ENCODE measurements at places on chromosomes 5 and 9.

GRCh38 chr5:135076801-135077200 is 42.8 kb upstream of the PITX1 start:
- DNase-seq: no peak

DNA sequence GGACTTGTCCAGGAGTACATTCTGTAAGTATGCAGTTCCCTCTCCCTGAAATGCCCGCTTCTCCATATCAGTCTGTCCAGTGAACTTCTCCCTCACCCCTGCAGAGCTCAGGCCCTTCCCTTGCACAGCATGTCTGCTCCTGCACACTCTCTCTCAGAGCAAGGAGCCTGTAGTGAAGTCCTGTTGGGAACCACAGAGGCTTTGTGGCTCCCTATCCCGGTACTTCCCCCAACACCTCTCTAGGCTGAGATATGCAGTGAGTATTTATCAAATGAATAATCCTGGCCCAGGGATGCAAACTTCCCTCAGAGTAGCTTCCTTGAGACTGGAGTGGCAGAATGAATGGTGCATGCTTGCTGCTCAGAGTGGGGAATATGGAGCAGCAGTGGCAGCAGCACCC is 48.8 kb downstream of the POC5 start:
- no peak for DNase-seq

GRCh38 chr5:168525856-168526255 is 3.2 kb upstream of the FBLL1 start:
- no peak for DNase-seq

DNA sequence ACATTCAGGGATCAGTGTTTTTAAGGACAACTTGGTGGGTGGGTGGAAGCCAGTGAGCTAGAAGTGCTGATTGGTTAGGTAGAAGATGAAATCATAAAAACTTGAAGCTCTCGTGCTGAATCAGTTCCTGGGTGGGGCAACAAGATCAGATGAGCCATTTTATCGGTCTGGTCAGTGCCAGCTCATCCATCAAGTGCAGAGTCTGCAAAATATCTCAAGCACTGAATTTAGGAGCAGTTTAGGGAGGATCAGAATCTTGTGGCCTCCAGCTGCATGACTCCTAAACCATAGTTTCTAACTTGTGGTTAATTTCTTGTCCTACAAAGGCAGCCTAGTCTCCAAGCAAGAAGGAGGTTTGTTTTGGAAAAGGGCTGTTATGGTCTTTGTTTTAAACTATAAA is 166.4 kb downstream of the FAM170A start:
- DNase-seq: no peak

GRCh38 chr9:109040571-109040970 is 27.3 kb upstream of the CTNNAL1 start:
- DNase-seq: no peak

DNA sequence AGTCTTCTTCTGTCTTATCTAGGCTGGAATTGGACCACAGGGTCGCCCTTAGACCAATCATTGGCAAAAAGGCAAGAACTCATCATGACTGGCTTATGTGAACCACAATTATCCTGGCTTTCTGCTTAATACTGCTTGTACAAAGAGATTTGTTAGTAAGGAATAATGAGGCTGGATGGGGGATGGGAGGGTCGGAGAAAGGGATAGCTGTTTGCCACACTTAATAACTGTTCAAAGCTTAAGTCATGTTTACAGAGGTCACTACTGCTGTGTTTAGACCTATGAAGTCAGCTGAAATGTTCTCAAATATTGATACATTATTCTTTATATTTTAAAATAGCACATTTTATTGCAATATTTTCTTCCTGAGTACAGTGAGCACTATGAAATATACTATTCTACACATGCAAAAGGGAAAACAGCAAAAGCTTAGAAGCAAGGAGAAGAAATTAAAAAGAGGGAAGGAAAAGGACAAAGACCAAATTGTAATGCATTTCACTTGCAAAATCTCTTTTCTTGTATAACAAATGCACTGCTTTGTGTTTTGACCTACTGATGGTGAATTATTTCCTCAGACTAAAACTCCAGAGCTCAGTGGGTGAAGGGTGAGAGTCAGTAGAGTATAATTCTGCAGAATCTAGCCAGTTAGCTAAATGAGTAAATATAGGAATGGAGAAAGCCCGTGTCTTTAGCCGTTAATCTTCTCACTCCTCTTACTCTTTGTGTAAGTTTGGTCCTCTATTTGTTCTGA is 404.9 kb upstream of the ZNF608 start:
- peak; percentile 79 for DNase-seq

GRCh38 chr5:90949469-90950358 is 391.1 kb downstream of the ADGRV1 start:
- DNase-seq: no peak

- no peak for DNase-seq
Observed at GRCh38 chr5:159800131-159800840, 116.0 kb upstream of the ADRA1B start.

DNA sequence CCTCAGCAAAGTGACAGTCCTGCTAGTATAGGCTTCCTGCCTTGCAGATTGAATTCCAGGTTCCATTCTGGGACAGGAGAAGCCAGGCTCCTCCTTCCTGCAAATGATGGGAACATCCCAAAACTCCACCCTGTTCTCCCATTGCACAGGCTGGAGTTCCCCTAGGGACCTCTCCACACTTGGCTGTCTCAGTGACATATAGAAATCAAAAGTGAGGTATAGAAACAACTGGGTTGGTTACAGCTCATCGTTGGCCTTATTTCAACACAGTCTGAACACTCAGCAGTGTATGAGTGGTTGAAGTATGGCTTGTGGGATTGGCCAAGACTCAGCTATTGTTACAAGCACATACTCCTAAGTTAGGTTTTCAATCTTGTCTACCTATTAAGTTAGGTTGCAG is 157.8 kb upstream of the FTMT start:
- DNase-seq: no peak

GRCh38 chr5:5941486-5941885 is 436.9 kb downstream of the MED10 start:
- no peak for DNase-seq

DNA sequence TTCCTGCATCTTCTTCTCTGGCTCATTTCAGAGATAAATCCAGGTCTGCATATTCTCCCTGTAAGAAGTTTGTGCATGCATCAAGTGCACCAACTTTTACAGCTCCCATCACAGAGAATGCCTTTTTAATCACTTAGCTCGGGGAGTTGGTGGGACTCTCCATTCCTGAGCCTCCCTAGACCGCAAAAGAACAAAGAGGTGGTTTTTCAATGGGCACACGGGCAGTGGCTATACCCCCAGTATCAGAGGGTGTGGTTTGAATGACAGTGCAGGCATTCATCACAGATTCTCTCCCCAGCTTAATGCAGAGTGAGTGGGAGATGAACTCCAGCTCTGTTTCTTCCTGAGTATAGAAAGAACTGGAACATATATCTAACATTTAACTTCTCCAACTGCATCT is 264.7 kb upstream of the NR4A3 start:
- DNase-seq: no peak

GRCh38 chr5:65916636-65917035 is 9.7 kb upstream of the ERBIN start:
- DNase-seq: no peak

GRCh38 chr9:105401651-105402050 is 46.2 kb upstream of the FSD1L start:
- DNase-seq: no peak

GRCh38 chr5:2375291-2375690 is 376.2 kb downstream of the IRX2 start:
- no peak for DNase-seq

DNA sequence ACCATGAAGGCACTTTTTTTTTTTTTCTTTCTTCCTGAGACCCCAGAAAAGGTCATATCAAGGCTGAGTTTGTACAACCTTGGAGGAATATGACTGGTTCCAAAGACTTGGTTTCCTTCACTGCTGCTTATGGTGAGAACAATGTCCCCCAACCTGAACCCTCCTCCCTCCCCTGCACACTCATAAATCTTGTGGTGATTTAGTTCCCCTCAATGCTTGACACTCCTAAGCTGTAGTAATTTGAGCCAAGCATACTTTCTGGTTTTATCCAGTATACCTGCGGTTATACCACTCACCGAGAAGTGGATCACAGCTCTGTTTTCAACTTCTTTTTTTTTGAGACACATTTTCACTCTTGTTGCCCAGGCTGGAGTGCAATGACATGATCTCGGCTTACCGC is 149.9 kb upstream of the KLF4 start:
- peak; percentile 84 for DNase-seq

DNA sequence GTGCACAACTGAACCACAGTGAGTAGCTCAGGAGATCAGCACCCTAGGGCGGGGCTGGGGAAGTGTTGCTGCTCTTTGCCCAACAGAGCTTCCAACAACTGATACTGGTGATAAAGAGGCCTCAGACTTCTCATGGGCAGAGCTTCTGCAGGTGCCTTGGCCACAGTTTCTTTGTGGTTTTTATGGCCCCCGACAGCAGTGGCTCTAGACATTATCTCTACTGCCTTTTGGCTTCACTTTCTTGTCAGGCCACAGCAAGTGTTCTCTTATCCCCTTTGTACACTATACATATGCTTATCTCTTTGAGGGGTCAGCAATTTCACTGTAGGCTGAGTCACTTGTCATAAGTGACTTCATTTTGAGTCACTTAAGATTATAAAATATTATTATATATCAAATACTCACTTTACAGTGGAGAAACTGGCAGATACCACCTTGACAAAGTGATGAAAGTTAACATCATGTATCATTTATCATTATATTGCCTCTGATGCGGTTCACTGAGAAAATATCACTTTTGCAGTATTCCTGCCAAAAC is 90.9 kb upstream of the COX7C start:
- no peak for DNase-seq

DNA sequence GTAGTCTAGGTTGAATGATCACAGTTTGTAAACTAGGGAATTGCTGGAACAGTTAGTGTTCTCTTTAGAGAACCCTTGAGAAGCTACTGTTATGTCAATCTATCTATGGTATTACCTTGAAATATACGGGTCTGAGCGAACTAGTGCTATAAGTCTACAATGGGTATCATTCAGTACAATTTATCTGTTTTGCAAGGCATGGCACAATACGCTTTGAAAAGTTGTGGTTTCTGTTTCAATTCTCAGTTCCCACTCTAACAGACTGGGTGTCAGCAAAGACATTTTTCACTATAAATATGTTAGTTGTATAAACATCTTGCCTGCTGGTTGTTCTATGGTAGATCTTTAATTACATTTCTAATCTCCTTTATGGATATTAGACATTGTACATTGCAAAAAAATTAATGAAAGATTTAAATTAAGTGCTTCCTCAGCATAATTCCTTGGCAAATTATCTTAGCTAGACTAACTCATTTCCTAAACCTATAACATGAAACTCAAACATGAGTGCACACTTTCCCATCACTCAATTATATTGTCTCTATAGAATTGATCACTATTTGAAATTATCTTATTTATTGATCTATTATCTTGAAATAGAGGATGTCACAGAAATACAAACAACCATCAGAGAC is 24.9 kb upstream of the SLCO6A1 start:
- DNase-seq: no peak

- DNase-seq: no peak
Observed at GRCh38 chr9:77514886-77515711, 133.0 kb downstream of the GNA14 start.

GRCh38 chr9:71210326-71210725 is 88.9 kb upstream of the TRPM3 start:
- DNase-seq: no peak

- DNase-seq: no peak
Observed at GRCh38 chr9:95770653-95771131, 104.8 kb upstream of the ERCC6L2 start.

- no peak for DNase-seq
Observed at GRCh38 chr9:16085167-16085726, 532.4 kb downstream of the CCDC171 start.

DNA sequence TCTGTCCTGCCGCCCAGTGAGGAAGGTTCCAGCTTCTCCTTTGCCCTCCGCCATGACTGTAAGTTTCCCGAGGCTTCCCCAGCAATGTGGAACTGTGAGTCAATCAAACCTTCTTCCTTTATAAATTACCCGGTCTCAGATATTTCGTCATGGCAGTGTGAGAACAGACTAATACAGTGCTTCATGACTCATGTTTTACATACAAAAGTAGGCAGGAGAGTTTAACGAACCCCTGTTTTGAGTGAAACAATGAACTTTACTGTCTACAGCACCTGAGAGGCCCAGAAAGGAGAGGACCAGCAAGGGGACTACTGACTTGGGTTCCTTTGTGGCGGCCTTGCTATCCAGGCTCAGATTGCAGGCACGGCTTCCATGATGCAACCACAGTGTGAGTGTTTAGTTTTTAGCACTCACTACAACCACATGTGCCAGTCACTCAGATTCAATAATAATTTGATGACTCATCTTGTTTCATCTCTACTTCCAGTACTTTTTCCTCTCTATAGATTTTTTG is 139.1 kb upstream of the CLINT1 start:
- DNase-seq: no peak

GRCh38 chr9:121735793-121736770 is 84.6 kb downstream of the DAB2IP start:
- no peak for DNase-seq

- DNase-seq: no peak
Observed at GRCh38 chr5:96756985-96757384, 50.8 kb downstream of the ERAP1 start.

DNA sequence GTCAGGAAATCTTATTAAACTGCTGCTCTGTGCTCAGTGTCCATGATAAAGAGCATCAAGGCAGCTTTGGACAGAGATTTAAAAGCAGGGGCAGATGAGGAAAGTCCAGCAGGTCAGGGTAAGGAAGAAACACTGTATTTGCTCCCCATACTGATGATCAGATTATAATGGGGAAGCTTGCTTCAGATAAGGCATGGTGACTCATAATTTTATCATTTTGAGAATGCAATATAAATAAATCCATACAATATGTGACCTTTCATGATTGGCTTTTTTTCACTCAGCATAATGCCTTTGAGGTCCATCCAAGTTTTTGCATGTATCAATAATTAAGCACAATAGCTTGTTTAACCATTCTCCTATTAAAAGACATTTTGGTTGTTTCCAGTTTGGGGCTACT is 48.1 kb upstream of the LHFPL2 start:
- no peak for DNase-seq

GRCh38 chr5:6711409-6712141 is 1.7 kb upstream of the TENT4A start:
- no peak for DNase-seq

- no peak for DNase-seq
Observed at GRCh38 chr5:172807766-172808311, 26.2 kb upstream of the ERGIC1 start.

- DNase-seq: no peak
Observed at GRCh38 chr5:32098890-32099310, 75.2 kb downstream of the GOLPH3 start.

DNA sequence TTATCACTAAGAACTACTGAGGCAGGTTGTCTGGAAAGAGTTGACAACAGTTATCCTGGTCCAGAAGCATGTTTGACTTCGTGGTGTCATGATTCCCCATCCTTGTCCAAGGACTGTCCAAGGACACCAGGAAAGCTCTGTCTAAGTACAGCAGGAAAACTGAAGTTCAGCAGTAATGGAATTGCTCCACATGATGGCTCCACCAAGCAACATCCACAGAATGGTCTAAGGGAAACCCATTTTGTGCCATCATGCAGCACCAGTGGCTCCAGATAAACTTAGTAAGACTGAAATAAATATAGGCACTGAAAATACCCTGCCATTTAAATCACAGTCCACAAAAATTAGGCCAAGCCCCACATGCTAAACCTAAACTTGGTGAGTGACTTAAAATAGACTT is 192.8 kb downstream of the CDH18 start:
- DNase-seq: no peak
